Ascending aorta (tissue), 2 donors: ENCODE measurements at places on chromosomes 12 and 14.

GRCh38 chr12:84924981-84925380 lies 12.4 kb upstream of the SLC6A15 start:
- no peak overlapping the region for H3K27ac ChIP-seq
- no peak overlapping the region for H3K4me3 ChIP-seq
- H3K36me3 ChIP-seq: no peaks in the 10 kb centered on the region

DNA sequence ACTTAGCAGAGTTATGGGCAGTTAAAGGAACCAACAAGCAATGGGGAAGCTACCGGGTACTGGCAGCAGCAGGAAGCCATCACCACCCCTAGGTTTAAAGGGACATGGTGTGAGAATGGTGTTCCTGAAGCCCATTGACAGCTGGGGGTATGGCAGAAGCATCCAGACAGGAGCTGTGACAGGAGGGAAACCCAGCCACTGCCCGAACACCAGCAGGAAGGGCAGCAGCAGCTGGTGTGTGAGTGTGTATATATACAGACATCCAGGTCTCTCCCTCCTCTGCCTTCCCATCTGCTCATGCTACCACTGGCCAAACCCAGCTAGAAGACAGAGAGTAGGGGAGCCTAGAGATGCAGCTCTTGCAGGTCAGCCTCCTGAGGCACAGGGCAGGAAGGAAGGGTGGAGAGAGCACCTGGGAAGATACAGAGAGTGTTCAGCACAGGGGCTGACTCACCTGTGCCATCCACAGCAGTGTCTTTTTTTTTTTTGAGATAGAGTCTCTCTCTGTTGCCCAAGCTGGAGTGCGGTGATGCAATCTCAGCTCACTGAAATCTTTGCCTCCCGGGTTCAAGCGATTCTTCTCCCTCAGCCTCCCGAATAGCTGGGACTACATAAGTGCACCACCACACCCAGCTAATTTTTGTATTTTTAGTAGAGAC lies 9.2 kb upstream of the ADCK1 start:
- H3K27me3 ChIP-seq: no peaks in the 10 kb centered on the region
- no peak for DNase-seq
- H3K4me3 ChIP-seq: no peak overlapping the region
- H3K36me3 ChIP-seq: no peaks in the 10 kb centered on the region
- no peaks in the 10 kb centered on the region for H3K4me1 ChIP-seq

GRCh38 chr14:38481952-38482678 lies 226.2 kb upstream of the CLEC14A start:
- no peaks in the 10 kb centered on the region for H3K27me3 ChIP-seq
- H3K4me3 ChIP-seq: no peak overlapping the region
- DNase-seq: no peak
- no peaks in the 10 kb centered on the region for H3K4me1 ChIP-seq
- H3K27ac ChIP-seq: no peak overlapping the region

DNA sequence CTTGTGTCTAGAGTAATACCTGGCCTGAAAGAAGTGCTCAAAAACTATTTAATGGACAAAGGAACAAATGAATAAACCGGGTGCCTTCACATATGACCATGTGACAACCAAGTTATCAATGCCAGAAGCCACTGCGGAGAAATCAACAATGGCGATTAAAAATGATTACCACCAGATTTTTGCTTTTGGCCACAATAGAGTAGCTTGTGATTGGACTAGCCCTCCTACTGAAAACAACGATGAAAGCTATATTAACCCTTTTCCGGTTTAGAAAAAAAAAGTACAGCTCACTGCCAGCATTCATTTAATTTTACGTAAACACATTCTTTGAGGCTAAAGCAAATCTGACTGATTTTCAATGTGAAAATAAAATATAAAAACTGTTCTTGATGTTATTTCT lies 41.6 kb upstream of the TTC7B start:
- no peak for DNase-seq
- H3K27me3 ChIP-seq: no peaks in the 10 kb centered on the region
- no peak overlapping the region for H3K27ac ChIP-seq

- no peaks in the 10 kb centered on the region for H3K36me3 ChIP-seq
- peaks cover 6% of the 10 kb centered on the region for H3K4me1 ChIP-seq
- no peak overlapping the region for H3K4me3 ChIP-seq
- DNase-seq: no peak
These were observed 121.1 kb downstream of the PRMT8 start for GRCh38 chr12:3611860-3612703.

- H3K4me3 ChIP-seq: no peak overlapping the region
- DNase-seq: no peak
- H3K27ac ChIP-seq: no peak overlapping the region
- H3K4me1 ChIP-seq: no peaks in the 10 kb centered on the region
- H3K27me3 ChIP-seq: no peaks in the 10 kb centered on the region
These were observed 46.8 kb upstream of the DLK1 start for GRCh38 chr14:100679707-100680438.

- H3K27ac ChIP-seq: no peak overlapping the region
- H3K4me1 ChIP-seq: no peaks in the 10 kb centered on the region
- no peak overlapping the region for H3K4me3 ChIP-seq
- no peak for DNase-seq
- H3K36me3 ChIP-seq: no peaks in the 10 kb centered on the region
These were observed 74.4 kb upstream of the TRHDE start for GRCh38 chr12:72197790-72198189.

DNA sequence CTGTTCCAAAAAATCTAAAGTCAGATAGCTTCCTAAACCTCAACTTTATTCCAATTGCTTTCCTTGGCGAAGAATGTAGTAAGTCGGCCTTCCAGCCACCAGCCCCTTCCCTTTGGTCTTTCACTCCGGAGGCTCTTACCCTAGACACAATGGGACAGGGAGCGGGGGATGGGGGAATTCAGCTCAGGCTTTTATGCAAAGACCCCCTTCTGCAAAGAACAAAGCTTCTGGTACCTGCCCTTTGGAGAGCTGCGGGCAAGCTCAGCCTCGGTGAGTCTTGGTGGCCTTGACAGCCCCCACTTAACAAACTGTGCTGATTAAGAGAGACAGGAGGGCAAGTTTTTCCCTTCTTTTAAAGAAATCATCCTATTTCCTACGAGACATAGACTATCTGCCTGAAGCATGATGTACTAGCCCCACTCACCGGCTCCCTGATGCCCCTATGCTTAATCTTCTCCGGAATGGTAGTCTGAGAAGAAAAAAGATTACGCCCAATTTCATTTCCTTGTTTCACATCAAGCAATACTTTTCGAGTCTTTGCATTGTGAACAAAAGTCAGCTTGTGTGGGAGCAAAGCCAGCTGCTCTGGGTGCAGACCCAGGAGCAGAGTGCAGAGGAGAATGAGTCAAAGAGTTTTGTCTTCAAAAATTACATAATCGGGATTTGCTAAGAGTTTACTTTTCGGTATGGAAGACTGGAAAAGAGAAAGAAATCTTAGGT lies 1.5 kb upstream of the NANOG start:
- no peak overlapping the region for H3K27ac ChIP-seq
- H3K36me3 ChIP-seq: no peaks in the 10 kb centered on the region
- H3K4me3 ChIP-seq: no peak overlapping the region

DNA sequence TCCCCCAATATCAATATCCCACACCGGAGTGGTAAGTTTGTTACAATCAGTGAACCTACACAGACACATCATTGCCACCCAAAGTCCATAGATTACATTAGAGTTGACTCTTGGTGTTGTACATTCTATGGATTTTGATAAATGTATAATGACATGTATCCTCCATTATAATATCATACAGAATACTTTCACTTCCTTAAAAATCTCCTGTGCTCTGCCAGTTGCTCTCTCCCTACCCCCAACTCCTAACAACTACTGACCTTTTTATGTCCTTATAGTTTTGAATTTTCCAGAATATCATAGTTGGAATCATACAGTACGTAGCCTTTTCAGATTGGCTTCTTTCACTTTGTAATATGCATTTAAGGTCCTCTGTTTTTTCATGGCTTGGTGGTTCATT lies 48.4 kb downstream of the SLC4A8 start:
- H3K4me3 ChIP-seq: no peak overlapping the region
- no peaks in the 10 kb centered on the region for H3K4me1 ChIP-seq
- no peak overlapping the region for H3K27ac ChIP-seq
- no peaks in the 10 kb centered on the region for H3K27me3 ChIP-seq
- H3K36me3 ChIP-seq: no peaks in the 10 kb centered on the region

GRCh38 chr12:124087266-124088051 lies 114.4 kb downstream of the ZNF664 start:
- no peaks in the 10 kb centered on the region for H3K4me1 ChIP-seq
- no peaks in the 10 kb centered on the region for H3K36me3 ChIP-seq
- no peaks in the 10 kb centered on the region for H3K27me3 ChIP-seq
- no peak for DNase-seq
- H3K27ac ChIP-seq: no peak overlapping the region

GRCh38 chr12:20572451-20572850 lies 122.7 kb upstream of the SLCO1C1 start:
- no peak overlapping the region for H3K4me3 ChIP-seq
- H3K36me3 ChIP-seq: no peaks in the 10 kb centered on the region
- peak overlapping the region; percentile 26 for H3K27ac ChIP-seq

GRCh38 chr12:93502802-93503623 lies 35.7 kb downstream of the MRPL42 start:
- no peaks in the 10 kb centered on the region for H3K36me3 ChIP-seq
- no peak overlapping the region for H3K27ac ChIP-seq
- H3K4me3 ChIP-seq: no peak overlapping the region
- no peak for DNase-seq

DNA sequence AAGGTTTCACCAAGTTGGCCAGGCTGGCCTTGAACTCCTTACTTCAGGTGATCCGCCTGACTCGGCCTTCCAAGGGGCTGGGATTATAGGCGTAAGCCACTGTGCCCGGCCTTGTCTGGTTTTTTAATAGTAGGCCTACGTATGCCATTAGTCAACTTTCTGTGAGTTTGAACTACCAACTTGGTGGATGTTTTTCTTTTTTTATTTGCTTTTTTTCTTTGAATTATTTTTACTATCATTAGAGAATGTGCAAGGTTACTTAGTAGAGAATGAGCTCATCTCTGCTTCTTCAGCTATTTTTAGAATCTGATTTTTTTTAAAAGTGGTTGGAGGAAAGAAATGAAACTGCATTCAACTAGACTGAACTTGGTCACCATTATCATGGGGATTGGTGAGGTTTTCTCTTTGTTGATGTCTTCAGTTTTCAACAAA lies 51.4 kb downstream of the HMGA2 start:
- H3K36me3 ChIP-seq: no peaks in the 10 kb centered on the region
- H3K27ac ChIP-seq: no peak overlapping the region
- no peaks in the 10 kb centered on the region for H3K27me3 ChIP-seq
- no peak overlapping the region for H3K4me3 ChIP-seq

DNA sequence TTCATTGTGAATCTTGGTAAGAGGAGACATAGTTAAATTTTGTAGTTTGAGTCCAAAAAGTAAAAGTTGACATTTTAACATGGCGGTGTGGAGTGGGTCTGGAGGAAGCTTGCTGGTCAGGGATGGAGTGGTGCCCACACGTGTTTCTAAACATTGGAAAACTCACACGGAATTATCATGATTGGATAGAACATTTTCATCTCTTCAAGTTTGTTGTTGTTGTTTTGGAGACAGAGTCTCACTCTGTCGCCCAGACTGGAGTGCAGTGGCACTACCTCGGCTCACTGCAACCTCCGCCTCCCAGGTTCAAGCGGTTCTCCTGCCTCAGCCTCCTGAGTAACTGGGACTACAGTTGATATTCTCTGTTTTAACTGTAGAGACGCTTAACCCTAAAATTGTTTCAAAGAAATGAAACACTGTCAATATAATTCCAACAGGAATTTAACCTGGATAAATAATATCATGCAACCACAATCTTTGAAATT lies 502 bp upstream of the MBIP start:
- peak overlapping the region; percentile 93 for H3K4me3 ChIP-seq
- no peaks in the 10 kb centered on the region for H3K36me3 ChIP-seq
- H3K27me3 ChIP-seq: no peaks in the 10 kb centered on the region
- H3K4me1 ChIP-seq: no peaks in the 10 kb centered on the region
- DNase-seq: no peak

DNA sequence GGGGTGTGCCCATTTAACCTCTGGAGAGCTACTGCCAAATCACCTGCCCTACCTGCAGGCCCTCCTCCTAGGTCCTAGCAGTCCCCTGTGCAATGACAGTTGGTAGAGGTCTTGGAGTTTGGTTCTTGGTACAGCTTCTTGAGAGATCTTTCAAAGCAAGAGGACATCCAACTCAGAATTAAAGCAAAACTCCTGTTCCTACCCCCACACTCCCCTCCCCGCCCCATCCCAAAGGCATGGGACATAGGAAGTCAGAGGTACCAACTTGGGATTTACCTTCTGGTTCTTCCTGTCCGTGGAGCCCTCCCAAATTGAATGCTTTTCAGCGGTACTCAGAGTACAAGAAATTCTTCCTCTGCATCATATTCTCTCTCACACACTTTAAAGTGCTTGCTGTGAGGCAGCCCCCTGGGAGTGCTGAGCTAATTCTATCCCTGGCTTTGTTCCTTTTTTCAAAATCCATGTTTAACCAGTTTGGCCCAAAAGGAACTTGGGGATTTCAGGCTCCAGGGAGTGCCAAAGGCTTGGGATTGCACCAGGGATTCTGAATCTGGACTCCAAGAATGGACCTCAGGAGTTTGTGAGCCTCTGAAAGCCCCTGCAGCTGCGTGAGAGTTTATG lies 40.8 kb downstream of the GALNT16 start:
- DNase-seq: peak; percentile 61
- H3K36me3 ChIP-seq: no peaks in the 10 kb centered on the region
- no peaks in the 10 kb centered on the region for H3K27me3 ChIP-seq
- no peak overlapping the region for H3K4me3 ChIP-seq
- no peak overlapping the region for H3K27ac ChIP-seq

DNA sequence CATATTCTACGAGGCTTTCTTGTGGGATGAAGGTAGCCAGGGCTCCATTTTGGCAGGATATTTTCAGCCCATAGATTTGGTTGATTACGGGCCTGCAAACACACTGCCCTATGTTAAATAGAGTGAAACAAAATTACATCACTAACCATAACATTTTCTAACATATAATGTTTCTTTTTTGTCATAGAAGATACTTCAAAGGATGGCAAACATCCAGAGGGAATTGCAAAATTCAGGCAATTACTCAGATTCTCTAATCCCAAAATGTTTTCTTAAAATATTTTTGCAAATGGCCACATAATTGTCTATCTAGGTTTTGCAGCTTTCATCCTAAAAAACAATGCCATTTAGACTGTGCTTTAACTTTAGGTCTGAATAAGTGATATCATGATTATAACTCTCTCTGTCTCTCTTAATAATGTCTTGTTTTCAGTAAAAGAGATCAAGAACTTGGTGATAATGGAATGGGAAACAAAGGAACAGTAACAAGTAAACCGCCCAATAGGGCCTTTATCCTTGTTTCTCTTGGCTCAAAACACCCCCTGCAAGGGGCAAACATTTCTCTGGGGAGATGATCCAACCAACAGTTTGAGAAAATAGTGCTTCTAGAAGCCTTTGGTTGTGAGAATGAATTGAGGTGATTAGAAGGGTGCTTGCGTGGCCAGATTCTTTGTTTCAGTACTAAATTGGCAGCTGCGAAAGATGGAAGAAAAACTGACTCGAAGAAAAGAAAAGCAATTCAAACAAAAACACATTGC lies 54.4 kb upstream of the BTG1 start:
- H3K27ac ChIP-seq: no peak overlapping the region
- H3K4me1 ChIP-seq: no peaks in the 10 kb centered on the region
- DNase-seq: no peak
- H3K27me3 ChIP-seq: no peaks in the 10 kb centered on the region
- H3K4me3 ChIP-seq: no peak overlapping the region

GRCh38 chr14:68140806-68141205 lies 321.2 kb downstream of the RAD51B start:
- no peaks in the 10 kb centered on the region for H3K36me3 ChIP-seq
- DNase-seq: no peak
- no peaks in the 10 kb centered on the region for H3K27me3 ChIP-seq
- H3K4me3 ChIP-seq: no peak overlapping the region

GRCh38 chr14:68327231-68327630 lies 465.6 kb downstream of the ZFP36L1 start:
- H3K4me1 ChIP-seq: no peaks in the 10 kb centered on the region
- H3K27me3 ChIP-seq: no peaks in the 10 kb centered on the region
- H3K36me3 ChIP-seq: no peaks in the 10 kb centered on the region
- no peak for DNase-seq
